ENCODE measurements at places on chromosomes 1 and 21.

DNA sequence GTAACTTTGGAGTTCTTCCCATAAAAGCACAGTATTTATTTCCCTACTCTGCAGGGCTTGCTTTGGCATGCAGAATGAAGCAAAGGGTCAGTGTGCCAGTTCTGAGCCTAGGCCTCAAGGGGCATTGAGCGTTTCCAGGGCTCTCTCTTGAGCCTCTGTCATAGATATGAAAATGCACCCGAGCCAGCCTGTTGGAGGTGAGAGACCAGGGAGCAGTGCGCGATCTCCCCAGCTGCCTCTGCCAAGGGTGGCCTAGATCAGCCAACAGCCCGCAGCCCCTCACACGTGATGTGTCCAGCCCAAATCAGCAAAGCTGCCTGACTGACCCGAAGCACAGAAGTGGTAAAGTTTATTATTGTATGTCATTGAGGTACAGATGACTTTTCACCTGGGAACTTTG lies 63.7 kb downstream of the TENT5C start:
- no peak for DNase-seq

DNA sequence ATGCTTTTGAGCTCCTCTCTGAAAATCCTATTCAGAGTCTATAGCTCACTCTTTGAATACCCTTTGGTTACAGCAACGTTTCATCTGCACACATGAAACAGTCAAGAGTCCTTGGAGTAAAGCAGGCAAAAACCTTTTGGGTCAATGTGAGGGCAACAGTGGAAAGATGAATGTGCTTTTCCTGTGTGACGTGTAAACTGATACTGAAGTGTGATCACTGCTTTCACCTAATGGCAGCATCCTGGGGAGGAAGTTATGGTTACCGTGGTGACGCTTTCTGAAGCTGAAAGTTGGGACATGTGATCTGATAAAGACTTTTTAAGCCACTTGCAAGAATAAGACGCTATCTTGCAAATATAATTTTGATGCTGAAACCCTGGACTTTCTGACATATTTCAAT lies 160.0 kb downstream of the SEC16B start:
- no peak for DNase-seq

GRCh38 chr21:42591170-42591869 lies 62.1 kb upstream of the PDE9A start:
- DNase-seq: no peak

- no peak for DNase-seq
These were observed 12.7 kb downstream of the MEF2D start for GRCh38 chr1:156487862-156488261.

DNA sequence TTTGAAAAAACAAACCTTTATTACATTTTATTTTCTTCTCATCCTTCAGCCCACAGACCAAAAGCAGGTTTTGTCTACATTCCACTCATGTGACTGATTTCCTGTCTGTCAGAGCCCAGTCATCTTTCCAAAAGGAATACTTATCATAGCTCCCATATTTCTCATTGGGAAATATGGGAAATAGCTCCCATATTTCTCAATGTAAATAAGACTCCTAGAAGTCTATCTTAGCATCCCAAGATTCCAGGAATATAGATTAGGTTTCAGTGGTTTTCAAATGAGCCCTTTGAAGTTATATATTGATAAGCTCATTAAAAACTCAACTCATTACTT lies 19.1 kb upstream of the NRDC start:
- peak; percentile 94 for DNase-seq

DNA sequence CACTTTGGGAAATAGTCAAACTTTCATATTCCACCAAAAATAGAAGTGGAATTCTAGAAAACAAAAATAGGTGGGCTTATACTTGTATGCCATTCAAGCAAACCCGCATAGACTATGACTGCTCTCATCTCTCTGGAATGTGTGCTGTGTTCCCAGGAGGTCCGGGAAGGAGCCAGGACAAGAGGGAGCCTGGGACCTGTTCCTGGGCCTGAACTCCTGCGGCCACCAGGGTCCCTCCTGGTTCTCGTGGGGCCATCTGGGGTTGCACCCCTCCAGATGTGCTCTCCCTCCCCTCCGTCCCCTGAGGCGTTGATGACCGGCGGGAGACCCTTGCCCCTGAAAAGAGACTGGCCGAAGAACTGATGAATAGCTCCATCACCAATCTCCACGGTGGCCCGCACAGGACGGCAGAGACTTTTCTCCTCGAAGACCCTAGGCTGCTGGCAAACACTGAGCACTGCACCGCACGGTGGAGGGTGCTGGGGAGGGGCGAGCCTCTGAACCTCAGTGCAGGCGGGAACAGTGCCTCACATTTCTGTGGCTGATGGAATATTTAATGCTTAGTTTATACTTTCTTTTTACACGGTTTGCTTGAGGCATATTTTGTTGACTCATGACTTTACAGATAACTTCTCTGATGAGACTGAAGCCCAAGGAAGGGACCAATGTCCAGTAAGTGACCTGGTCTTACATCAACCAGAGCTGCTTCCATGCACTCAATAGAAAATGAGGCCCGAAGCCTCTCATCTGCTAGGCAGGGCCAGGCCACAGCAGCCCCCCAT lies 9.6 kb upstream of the ADARB1 start:
- DNase-seq: no peak

- DNase-seq: no peak
These were observed 21.5 kb downstream of the GON4L start for GRCh38 chr1:155835548-155835947.

DNA sequence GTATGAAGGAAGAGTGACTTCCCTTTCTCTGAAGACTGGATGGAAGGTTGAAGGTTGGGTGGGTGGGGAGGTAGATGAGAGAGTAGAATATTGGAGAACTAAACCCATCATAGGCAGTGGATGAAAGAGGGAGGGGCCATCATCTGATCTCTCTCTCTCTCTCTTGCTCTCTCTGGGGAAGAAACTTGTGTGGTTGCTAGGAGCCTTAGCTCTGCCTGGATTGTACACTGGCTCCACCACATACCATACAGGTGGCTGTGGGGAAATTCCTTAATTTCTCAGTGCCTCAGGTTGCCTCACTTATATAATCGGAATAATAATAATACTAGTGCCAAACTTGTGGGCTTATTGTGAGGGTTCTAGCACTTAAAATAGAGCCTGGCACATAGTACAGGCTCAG lies 9.5 kb downstream of the XCL1 start:
- DNase-seq: no peak

DNA sequence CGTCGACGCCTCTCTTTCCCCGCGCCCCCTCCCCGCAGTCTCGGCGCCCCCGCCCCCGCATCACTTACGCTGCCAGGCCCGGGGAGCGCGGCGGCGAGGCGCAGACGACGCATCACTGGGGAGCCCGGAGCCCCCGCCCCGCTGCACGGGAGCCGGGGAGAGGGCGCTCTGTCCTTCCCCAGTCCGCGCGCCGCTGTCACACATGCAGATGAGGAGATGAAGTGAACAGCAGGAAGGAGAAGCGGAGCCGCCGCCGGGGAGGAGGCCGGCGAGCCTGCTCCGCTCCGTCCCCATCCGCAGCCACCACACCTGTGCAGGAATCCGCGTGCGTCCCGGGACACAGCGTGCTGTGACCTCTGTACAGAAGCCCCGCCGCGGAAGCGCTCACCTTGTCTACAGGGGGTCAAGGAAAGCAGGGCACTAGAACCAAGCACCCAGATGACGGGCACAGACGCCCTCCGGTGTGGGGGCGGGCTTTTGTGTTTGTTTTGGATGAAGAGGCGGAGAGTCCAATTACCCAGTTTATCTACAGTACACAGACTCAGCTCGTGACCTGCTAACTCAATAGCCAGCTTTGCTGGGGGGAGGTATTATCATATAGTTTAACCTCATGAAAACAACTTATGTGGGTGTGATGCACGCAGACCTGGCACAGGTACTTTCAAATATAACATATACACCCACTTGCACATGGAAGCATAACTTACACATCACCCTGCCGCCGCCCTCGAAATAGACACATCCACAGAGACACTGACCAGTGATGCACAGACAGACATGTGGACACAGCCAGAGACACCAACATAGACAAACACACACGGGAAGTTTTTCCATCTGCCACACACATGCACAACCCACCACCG lies 12.4 kb downstream of the KLHDC8A start:
- no peak for DNase-seq

DNA sequence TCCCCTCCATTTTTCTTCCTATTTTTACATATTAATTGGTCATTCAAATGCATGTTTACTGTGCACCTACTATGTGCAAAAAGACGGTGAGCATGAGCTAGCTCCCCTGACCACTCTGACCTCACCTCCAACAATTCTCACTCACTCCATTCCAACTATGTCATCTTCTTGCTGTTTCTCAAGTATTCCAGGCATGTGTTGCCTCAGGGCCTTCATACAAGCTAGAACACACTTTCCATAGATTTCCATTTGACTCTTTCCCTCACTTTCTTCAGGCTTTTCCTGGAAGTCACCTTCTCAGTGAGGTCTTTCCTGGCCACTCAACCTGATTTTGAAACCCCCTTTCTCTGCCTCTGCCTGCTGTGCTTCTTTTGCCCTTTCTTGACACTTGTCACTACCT lies 32.6 kb downstream of the CHIA start:
- no peak for DNase-seq

DNA sequence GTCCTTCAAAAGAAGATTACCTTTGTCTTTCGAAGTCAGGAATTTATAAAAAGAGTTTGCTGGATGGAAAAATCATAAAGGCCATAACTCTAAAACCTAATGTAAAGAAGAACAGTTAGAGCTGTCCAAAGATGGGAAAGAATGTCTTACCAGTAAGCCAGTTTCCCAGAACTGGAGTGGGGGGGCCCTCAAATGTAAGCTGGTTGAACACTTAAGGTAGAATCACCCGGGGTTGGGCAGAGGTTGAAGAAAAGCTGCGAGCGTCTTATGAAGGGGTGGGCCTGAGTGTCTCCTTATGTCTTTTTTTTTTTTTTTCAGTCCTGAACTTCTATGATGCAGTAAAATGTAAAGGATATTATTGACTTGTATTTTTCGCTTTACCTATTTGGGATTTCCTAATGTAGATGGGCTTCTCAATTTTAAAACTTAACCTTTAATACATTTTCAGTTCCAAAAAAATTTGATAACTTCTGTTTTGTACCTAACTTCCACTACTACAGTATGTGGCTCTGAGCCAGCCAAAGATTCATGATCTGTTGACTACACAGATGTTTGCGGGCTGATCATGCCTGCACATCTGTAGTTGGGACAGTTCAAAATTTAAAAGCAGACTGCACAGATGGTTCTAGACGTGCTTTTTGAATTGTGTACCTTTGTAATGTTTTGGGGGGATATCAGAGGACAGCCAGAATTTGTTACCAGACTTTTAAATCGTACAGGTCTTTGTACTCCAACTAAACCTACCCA lies 43.6 kb downstream of the NFYC start:
- no peak for DNase-seq

DNA sequence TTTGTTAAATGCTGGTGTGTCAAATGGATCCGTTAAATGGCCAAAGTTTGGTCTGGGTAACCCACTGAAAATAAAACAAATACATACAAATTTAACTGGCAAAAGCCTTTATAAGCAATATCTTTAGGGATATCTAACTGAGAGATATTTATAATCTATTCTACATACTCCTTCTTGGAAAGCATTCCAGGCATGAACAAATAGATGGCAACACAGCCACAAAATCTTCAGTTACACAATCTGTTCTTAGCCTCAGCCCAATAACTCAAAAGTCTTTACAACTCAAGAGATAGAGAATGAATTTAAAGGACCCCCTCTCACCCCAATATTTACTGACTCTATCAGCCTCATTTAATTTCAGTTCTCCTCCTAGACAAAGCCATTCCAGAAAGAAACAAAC lies 58.7 kb downstream of the NRDC start:
- DNase-seq: no peak

GRCh38 chr1:59814180-59814900 lies 409 bp upstream of the HOOK1 start:
- DNase-seq: no peak

- DNase-seq: no peak
These were observed 13.9 kb downstream of the ABCB10 start for GRCh38 chr1:229544587-229544986.

GRCh38 chr1:117780687-117781475 lies 148.5 kb downstream of the GDAP2 start:
- DNase-seq: peak; percentile 57

DNA sequence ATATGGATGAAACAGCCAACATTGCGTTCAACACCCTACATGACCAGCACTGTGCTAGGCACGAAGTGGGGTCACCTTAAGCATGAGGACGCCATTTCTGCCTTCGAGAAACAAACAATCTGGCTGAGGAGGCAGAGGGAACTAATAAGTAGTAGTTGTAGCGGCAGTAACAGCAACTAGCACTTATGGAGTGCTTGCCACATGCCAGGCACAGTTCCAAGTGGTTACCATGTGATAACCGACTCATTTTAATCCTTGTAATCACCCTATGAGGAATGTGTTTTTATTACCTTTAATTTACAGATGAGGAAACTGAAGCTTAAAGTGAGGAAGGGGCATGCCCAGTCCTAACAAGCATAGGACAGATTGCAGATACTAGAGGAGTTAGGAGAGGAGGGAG lies 33.7 kb downstream of the KCND3 start:
- no peak for DNase-seq

DNA sequence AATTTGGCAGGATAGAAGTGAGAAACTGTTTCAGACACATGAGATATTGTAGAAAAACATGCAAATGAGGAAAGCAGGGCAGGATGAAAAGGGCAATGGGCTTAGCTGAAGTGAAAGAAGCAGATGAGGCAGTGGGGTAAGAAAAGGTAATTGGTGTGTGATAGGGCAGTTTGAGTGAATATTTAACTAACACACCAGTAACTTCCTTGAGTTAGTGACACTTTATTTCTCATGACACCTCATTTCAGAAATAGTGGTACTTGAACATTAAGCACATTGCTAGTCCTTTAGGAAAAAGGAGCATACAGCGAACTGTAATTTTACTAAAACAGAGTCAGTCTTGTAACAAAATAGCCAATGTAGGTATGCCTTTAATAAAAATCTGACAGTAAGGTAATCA lies 415.0 kb downstream of the DPYD start:
- DNase-seq: no peak

- no peak for DNase-seq
These were observed 38.2 kb downstream of the KCNAB2 start for GRCh38 chr1:6083801-6084446.

DNA sequence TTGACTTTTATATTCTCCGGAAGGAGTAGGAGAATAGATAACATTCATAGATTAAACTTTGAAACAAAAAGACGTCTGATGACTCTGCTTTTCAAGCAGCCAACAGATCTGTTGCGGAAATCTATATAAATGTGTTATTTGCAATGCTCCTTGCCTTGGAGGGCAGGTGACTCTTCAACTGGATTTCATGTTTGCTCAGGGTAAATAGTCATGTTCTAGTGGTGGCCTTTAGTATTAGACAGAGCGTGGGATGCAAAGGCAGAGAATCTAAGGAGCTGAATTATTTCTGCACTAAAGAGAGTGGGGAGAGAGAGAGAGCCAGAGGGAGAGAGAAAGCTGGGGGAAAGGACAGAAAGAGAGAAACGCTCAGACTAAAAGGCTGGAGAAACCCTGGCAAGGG lies 454.3 kb downstream of the AJAP1 start:
- no peak for DNase-seq
